ENCODE measurements at places on chromosomes 11 and 22. TPM values are rescaled to one million over a fixed set of nuclear protein-coding genes. Genes with fewer than 3 reads are reported as not detected.
A peak's percentile ranks its signal among the peaks of the same experiment; 100 is the strongest.

GRCh38 chr11:132719684-132720083 is 812.6 kb downstream of the OPCML start:
- H3K4me3 ChIP-seq: no peak overlapping the region
- H3K27me3 ChIP-seq: no peaks in the 10 kb centered on the region
- H3K27ac ChIP-seq: no peak overlapping the region
- no peaks in the 10 kb centered on the region for H3K36me3 ChIP-seq
- no peak for DNase-seq

DNA sequence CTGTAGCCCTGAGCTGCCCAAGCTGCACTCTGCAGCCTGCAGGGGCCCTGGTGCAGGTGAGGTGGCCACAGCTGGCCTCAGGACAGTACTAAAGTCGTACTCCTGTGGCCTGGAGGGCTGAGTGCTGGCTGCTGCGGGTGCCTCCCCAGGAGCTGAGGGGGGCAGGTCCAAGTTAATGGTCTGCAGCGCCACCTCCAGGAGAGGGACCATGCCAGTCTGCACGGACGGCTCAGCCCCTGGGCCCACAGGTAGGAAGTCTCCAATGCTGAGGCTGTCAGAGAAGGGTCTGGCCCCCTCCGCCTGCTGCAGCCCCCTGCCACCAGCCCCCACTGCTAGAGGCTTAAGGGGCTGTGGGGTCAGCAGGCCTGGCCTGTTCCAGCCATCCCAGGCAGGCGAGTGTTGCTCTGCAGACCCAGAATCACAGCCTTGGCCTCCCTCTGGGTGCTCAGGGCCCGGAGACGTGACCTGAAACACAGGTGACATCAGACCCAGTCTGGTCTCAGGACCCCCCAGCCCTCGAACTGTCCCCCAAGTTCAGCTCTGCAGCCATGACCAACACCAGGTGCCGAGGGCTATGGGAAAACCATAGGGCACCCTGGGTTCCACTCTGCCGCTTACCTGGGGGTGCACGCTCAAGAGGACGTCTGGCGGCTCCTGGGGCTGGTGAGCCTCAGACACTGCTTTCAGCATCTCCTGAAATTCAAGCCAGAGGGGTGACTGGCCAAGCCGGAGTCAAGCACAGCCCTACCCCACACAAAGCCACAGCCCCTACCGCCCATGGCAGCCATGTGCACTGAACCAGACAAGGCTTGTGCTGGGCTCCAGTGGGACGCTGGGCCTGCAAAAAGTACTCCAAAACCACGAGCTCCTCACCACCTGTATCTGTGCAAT is 20.8 kb downstream of the SELENOO start:
- no peak overlapping the region for H3K27ac ChIP-seq
- DNase-seq: peak; percentile 45
- no peaks in the 10 kb centered on the region for H3K27me3 ChIP-seq
- peaks cover 6% of the 10 kb centered on the region for H3K4me1 ChIP-seq
- peaks cover 92% of the 10 kb centered on the region for H3K36me3 ChIP-seq

GRCh38 chr22:48895831-48896765 is 931.6 kb downstream of the BRD1 start:
- H3K4me1 ChIP-seq: no peaks in the 10 kb centered on the region
- no peaks in the 10 kb centered on the region for H3K36me3 ChIP-seq
- DNase-seq: no peak
- no peak overlapping the region for H3K4me3 ChIP-seq
- peaks cover 13% of the 10 kb centered on the region for H3K27me3 ChIP-seq

DNA sequence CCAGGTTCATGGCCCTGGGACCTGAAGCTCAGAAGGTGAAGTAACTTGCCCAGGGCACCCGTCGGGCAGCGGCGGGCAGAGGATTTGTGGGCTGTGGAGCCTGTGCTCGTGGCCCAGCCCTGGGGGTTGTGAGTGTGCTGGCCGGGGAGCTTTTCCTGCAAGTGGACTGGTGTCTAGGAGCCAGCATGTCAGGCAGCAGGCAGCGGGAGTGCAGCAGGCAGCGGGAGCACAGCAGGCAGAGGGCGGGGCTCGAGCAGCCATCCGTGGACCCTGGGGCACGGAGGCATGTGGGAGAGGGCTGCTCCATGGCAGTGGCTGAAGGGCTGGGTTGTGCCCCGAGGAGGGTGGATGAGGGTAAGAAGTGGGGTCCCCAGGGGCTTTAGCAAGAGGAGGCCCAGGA is 72.7 kb upstream of the PPP6R3 start:
- H3K36me3 ChIP-seq: peaks cover 52% of the 10 kb centered on the region
- H3K27ac ChIP-seq: no peak overlapping the region
- H3K27me3 ChIP-seq: no peaks in the 10 kb centered on the region
- peaks cover 13% of the 10 kb centered on the region for H3K4me1 ChIP-seq
- no peak overlapping the region for H3K4me3 ChIP-seq
- DNase-seq: no peak

- H3K36me3 ChIP-seq: no peaks in the 10 kb centered on the region
- peaks cover 21% of the 10 kb centered on the region for H3K4me1 ChIP-seq
- DNase-seq: no peak
- peak overlapping the region; percentile 51 for H3K27ac ChIP-seq
- no peaks in the 10 kb centered on the region for H3K27me3 ChIP-seq
- no peak overlapping the region for H3K4me3 ChIP-seq
Observed at GRCh38 chr11:19370100-19370861, 129.5 kb upstream of the E2F8 start.

DNA sequence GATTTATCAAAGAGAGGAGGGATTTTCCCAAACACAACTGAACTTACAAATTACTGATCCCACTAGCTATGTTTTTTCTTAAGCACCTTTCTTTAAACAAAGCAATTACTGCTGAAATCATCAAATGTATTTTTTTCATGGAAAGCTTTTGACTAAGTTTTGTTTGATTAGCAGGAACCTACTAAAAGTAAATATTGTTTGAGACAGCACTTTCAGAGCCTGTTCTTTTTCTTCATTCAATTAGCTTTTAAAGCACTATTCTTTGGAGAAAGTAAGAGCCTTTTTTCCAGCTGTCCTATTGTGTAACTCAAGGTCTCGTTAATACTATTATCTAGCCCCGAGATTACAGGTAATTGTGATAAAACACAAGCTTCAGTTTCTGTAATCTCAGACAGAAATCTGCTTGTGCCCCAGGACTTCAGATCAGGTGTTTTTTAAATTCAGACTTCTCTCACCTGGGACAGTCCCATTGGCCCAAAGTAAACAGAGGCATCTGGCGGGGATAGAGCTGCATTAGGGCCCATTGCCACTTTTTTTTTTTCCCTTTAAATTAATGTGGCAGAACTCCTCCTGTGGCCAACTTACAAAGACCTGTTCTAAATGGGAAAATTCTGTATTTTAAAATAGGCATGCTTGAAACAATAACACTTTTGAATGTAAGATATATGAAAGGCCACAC is 11.0 kb downstream of the CSTPP1 start:
- no peak for DNase-seq
- H3K27me3 ChIP-seq: no peaks in the 10 kb centered on the region
- no peak overlapping the region for H3K4me3 ChIP-seq
- no peaks in the 10 kb centered on the region for H3K4me1 ChIP-seq

- DNase-seq: no peak
- H3K27me3 ChIP-seq: no peaks in the 10 kb centered on the region
- no peak overlapping the region for H3K4me3 ChIP-seq
- H3K27ac ChIP-seq: no peak overlapping the region
- peaks cover 9% of the 10 kb centered on the region for H3K36me3 ChIP-seq
Observed at GRCh38 chr22:30893434-30894370, 74.9 kb downstream of the MORC2 start.

DNA sequence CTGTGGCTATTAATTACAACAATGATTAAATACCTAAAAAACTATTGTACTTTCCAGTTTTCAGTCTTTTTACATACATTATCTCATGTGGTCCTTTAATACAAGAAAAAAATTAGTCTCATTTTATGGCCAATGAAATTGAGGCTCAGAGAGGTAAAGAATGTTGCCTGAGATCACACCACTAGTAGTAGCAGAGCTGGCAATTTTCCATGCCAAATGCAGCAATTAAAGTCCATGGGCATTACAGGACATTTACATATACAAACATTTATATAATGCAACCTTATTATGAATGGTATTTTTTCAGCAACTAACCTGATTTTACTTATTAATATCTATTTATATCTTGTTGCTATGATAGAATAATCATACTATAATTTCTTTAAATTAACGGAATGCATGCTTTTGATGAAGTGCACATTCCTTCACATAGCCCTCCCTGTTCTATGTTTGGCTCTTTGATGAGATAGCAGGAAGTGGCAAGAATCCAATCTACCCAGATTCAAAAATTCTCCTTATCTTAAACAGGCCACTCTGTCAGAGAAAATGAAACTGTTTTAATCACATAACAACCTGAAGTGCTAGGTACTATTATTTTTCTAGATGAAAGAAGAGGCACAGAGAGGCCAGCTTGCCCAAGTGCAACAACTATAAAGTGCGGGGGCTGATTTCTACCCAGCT is 120.9 kb upstream of the LDLRAD3 start:
- H3K36me3 ChIP-seq: no peaks in the 10 kb centered on the region
- H3K4me3 ChIP-seq: no peak overlapping the region
- no peaks in the 10 kb centered on the region for H3K27me3 ChIP-seq
- H3K27ac ChIP-seq: no peak overlapping the region
- H3K4me1 ChIP-seq: peaks cover 22% of the 10 kb centered on the region

- peaks cover 10% of the 10 kb centered on the region for H3K27me3 ChIP-seq
- H3K4me3 ChIP-seq: no peak overlapping the region
- no peaks in the 10 kb centered on the region for H3K36me3 ChIP-seq
- no peak for DNase-seq
- H3K4me1 ChIP-seq: peaks cover 30% of the 10 kb centered on the region
Observed at GRCh38 chr11:2094354-2095197, 44.6 kb downstream of the IGF2 start.

DNA sequence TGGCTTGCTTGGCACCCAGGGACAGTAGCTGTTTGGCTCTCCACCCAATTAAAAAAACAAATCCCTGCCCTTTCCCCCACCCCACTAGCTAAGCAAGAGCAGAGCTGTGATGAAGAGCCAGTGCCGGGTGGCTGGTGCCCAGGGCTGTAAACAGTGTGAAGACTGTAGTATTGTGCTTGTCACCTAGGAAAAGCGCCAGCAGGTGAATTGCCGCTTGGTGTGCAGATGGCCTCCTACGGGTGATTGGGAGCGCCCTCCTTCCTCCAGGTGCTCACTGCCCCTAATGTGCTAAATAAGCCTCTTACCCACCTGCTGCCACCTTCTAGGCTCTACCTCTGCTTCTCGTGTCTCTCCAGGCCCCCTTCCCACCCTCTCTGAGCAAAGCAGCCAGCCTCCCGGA is 18.4 kb upstream of the RAPSN start:
- no peak overlapping the region for H3K4me3 ChIP-seq
- H3K36me3 ChIP-seq: peaks cover 66% of the 10 kb centered on the region
- no peak for DNase-seq
- H3K27me3 ChIP-seq: no peaks in the 10 kb centered on the region

DNA sequence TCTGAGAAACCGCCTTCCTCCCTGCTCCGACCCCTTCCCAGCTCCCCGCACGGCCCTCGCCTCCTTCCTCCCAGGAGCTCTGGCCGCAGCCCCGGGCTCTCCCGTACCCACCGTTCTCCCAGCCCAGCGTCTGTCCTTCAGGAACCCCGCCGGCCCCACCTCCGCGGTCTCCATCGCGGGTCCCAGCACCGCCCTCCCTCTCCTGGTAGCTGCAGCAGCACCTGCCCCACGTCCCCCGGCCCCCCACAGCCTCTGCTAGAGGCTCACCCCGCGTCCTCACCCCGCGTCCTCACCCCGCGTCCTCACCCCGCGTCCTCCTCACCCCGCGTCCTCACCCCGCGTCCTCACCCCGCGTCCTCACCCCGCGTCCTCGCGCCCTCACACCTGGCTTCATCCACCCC is 85.9 kb downstream of the WNT7B start:
- no peaks in the 10 kb centered on the region for H3K4me1 ChIP-seq
- no peak overlapping the region for H3K27ac ChIP-seq
- DNase-seq: peak; percentile 41

GRCh38 chr11:119472186-119472855 is 49.3 kb upstream of the THY1 start:
- H3K27me3 ChIP-seq: peaks cover 12% of the 10 kb centered on the region
- H3K4me1 ChIP-seq: no peaks in the 10 kb centered on the region
- DNase-seq: no peak
- H3K4me3 ChIP-seq: no peak overlapping the region

- no peak overlapping the region for H3K4me3 ChIP-seq
- H3K27ac ChIP-seq: no peak overlapping the region
- H3K4me1 ChIP-seq: no peaks in the 10 kb centered on the region
Observed at GRCh38 chr11:8102965-8103364, 22.0 kb downstream of the TUB start.

- H3K27ac ChIP-seq: no peak overlapping the region
- DNase-seq: no peak
- H3K36me3 ChIP-seq: peaks cover 69% of the 10 kb centered on the region
- H3K4me3 ChIP-seq: no peak overlapping the region
Observed at GRCh38 chr11:9176136-9176535, 84.7 kb upstream of the SCUBE2 start.

GRCh38 chr11:64094463-64095260 is 58.9 kb downstream of the FLRT1 start:
- no peak for DNase-seq
- H3K27ac ChIP-seq: no peak overlapping the region
- H3K4me3 ChIP-seq: no peak overlapping the region

DNA sequence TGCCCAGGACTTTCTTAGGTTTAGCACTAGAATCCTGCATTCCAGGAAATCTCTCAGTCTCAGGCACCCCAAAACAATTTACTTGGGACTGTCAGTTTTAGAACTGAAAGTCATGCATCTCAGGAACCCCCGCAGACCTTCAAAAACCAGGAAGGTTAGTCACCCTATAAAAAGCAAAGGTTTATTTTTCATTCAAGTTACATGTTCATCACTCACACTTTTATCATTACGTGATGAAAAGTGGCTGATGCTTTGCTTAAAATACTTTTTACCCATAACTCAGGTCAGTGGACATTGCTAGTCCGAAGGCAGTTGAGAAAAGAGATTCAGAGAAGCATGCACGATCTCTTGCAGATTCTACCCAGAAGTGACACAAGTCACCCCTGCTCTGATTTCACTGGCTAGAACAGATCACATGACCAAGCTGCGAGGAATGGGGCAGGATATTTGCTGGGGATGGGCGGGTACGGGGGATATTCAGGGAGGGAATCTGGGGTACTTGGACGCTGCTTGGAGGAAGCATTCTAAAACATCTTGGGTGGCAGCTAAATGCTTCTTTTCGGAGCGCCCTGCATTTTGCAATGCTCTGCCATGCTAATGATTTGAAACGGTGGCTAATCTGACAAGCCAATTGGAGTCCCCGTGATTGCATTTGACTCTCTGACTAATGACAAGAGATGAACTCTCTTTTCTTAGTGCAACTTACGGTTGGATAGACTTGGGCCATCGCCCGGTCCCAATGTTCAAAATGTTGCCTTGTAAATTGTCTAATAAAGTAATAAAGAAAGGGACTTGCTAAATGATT is 110.2 kb downstream of the MIAT start:
- H3K4me3 ChIP-seq: no peak overlapping the region
- H3K4me1 ChIP-seq: no peaks in the 10 kb centered on the region
- no peaks in the 10 kb centered on the region for H3K27me3 ChIP-seq
- no peak for DNase-seq
- no peak overlapping the region for H3K27ac ChIP-seq
- H3K36me3 ChIP-seq: no peaks in the 10 kb centered on the region

The CEP126 gene
- total RNA-seq: 6.4 TPM

The MS4A12 gene
- not detected for total RNA-seq

The HEPN1 gene
- not detected for total RNA-seq

The MYO18B gene
- not detected for total RNA-seq

The BMAL1 gene
- 25.2 TPM for total RNA-seq

The BEST1 gene
- 14.1 TPM for total RNA-seq

The LRRC10B gene
- 6.4 TPM for total RNA-seq

All from lower lobe of right lung (tissue), 2 donors.